ENCODE measurements at places on chromosomes 2 and 18. TPM values are rescaled to one million over a fixed set of nuclear protein-coding genes. Genes with fewer than 3 reads are reported as not detected.

Gene HOXD3
- not detected for total RNA-seq

Gene RAB6C
- 0.52 TPM for total RNA-seq

Gene LRP1B
- total RNA-seq: not detected

Gene FRZB
- total RNA-seq: not detected

Gene KANSL1L
- total RNA-seq: 26.1 TPM

Gene AMER3
- total RNA-seq: not detected

Gene MDH1B
- 2.8 TPM for total RNA-seq

Gene RSAD2
- 12.4 TPM for total RNA-seq

DNA sequence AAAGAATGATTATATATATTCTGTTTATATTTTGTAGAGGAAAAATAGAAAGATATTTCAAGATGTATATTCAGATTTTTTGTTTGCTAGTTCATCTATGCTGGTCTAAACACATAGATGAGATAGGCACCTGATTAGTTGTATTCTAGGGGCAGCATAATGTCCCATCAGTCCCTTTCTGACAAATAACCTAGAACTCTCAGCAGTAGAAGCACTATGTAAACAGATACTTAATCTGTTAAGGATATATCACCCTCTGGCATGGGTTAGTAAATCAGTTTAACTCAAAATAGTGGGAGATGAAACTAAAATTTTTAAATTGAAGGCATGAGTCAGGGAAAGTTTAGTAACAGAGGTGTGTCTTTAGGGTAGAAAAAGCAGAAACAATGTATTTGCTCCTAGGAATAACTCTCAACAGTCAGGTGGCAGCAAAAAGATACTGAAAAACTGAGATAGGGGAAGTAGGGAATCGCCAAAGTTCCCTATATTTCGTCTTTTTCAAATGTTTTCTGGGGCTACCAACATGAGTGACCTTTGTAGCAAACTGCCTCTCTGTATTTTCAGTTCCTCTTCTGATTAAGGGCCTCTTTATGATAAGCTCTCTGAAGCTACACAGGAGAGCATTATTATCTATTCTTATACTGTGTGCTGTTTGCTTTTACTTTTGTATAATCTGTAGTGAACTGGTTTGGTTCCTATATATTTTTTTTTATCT lies 5.7 kb downstream of the PPP1R1C start:
- no peak overlapping the region for H3K27ac ChIP-seq
- peaks cover 20% of the 10 kb centered on the region for H3K4me1 ChIP-seq
- no peaks in the 10 kb centered on the region for H3K27me3 ChIP-seq
- H3K36me3 ChIP-seq: no peaks in the 10 kb centered on the region
- H3K4me3 ChIP-seq: no peak overlapping the region

DNA sequence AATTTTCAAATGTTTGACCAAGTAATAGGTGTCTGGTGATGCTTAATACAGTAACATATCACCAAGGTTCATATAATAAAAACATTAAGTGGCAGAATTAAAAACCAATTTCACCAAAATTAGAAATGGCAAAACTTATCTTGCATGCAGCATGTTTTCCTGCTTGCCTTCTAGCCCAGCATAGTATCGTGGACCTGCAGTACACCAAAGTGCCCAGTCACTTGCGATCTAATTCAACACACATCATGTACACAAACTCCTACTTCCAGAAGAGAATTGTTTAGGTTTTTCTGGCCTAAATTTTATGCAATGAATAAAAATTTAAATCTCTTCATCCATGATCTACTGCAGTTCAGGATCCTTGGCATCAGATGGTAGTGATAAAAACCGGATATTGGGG lies 28.9 kb downstream of the LPIN2 start:
- no peak overlapping the region for H3K4me3 ChIP-seq
- no peak overlapping the region for H3K27ac ChIP-seq
- no peak for DNase-seq
- H3K36me3 ChIP-seq: no peaks in the 10 kb centered on the region

DNA sequence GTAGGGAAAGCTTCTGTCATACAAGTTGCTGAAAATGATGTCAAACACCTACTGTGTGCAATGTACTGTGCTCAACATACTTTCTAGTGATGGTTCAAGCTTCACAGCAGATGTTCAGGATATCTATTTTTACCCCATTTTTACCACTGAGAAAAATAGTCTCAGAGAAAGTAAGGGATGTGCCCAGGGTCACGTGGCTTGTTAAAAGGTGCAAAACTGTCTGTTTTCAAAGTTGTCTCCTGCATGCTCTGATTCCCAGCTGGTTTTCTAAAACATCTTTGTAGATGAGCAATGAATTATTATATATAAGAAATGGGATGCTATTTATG lies 145.5 kb upstream of the LHCGR start:
- H3K4me3 ChIP-seq: no peak overlapping the region
- no peaks in the 10 kb centered on the region for H3K36me3 ChIP-seq
- no peak for DNase-seq
- no peaks in the 10 kb centered on the region for H3K4me1 ChIP-seq
- no peaks in the 10 kb centered on the region for H3K27me3 ChIP-seq

GRCh38 chr18:79529296-79529695 lies 133.6 kb downstream of the NFATC1 start:
- H3K4me3 ChIP-seq: no peak overlapping the region
- no peaks in the 10 kb centered on the region for H3K27me3 ChIP-seq
- H3K4me1 ChIP-seq: peaks cover 4% of the 10 kb centered on the region
- no peak overlapping the region for H3K27ac ChIP-seq

DNA sequence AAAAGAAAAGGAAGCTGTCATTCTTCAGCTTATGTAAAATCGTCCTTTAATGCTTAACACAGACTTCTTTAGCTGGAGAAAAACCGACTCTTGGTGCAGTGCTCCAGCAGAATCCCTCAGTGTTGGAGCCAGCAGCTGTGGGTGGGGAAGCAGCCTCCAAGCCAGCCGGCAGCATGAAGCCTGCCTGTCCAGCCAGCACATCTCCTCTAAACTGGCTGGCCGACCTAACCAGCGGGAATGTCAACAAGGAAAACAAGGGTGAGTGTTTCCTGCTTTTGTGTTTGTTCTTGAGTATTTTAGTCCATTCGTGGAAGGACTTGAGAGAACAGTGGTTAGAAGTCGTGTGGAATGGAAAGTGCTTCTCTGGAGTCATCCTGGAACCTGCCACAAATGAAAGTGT lies 38.9 kb downstream of the KDM3A start:
- H3K4me1 ChIP-seq: no peaks in the 10 kb centered on the region
- H3K4me3 ChIP-seq: no peak overlapping the region
- peaks cover 95% of the 10 kb centered on the region for H3K36me3 ChIP-seq
- no peak overlapping the region for H3K27ac ChIP-seq

DNA sequence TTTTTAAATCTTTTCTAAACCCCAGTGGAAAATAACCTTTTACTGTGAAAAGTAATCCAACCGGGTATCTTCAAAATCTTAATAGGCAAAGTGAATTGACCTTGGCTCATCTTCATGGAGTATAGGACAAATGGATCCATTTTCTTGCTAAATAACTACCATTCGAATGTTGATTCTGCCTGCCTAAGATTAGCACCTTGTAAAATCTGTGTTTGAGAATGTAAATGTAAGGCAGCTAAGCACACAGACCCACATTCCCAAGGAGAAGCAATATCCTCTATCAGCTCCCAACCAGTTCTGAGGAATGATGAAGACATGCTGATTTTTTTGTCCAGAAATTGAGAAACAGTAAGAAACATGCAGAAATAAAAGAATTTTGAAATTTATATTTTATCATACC lies 509.8 kb upstream of the SMIM21 start:
- no peaks in the 10 kb centered on the region for H3K27me3 ChIP-seq
- no peaks in the 10 kb centered on the region for H3K36me3 ChIP-seq
- DNase-seq: no peak

Measured in Karpas-422 (cell line).